Neural progenitor cell (in vitro differentiated cells): ENCODE measurements at places on chromosomes 1 and 21. TPM values are rescaled to one million over a fixed set of nuclear protein-coding genes. Genes with fewer than 3 reads are reported as not detected.

FHAD1 gene
- 2.9 and 9.1 TPM in 2 replicates for total RNA-seq

SPRR3 gene
- not detected in 2 replicates for total RNA-seq

- no peak for DNase-seq
These were observed 24.8 kb downstream of the MARK1 start for GRCh38 chr1:220552672-220553260.

- peak; percentile 83 for DNase-seq
These were observed 13.4 kb upstream of the NOS1AP start for GRCh38 chr1:162056043-162056442.

ANKRD65 gene
- total RNA-seq, result 0.15 and 1.7 TPM in 2 replicates

SLC9C2 gene
- total RNA-seq, result not detected in 2 replicates

ADPRS gene
- total RNA-seq, result 28.1 and 40.9 TPM in 2 replicates

JAM2 gene
- 1.9 and 3.5 TPM in 2 replicates for total RNA-seq

- DNase-seq, result no peak
These were observed 35.4 kb upstream of the LRRC8B start for GRCh38 chr1:89489047-89489729.

DNA sequence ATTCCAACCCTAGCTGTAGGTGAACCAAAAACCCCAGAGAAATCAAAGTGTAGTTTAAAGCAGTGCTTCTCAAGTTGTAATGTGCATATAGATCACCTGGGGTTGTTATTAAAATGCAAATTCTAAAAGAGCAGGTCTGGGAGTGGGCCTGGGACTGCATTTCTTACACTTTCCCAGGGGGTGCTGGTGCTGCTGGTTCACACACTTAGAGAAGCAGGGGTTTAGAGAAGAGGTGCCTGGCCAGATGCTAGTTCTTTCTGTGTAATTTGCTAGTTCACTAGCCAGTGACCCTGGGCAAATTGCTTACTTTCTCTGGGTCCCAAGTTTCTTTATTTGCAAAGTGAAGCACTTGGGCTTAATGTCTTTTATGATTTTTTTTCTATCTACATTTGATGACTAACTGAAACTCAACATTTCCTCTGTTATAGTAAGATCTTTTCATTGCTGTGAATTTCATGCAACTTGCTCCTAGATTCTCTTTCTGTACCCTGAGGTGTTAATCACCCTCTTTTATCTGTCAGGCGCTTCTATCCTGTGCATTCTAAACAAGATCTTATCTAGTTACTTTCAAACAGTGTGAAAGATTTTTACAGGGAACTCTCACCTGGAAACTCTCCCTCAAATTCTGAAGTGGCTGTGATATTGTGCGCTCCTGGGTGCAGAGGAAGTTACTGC lies 141.9 kb upstream of the UBE2U start:
- DNase-seq, result no peak

DNA sequence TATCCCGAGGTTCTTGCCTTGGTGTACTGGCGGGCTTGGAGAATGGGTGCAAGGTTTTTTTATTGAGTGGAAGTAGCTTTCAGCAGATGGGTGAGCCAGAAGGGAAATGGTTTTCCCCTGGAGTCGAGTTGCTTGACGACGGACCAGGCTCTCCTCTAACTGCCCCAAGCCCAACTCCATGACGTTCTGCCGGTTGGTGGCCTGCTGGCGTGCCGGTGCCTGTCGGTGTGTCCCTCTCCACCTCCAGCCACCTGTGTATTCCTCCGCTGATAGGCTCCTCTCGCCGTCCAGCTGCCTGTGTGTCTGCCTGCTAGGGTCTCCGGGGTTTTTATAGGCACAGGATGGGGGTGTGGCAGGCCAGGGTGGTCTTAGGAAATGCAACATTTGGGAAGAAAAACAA lies 34.3 kb upstream of the PTGFRN start:
- no peak for DNase-seq

DNA sequence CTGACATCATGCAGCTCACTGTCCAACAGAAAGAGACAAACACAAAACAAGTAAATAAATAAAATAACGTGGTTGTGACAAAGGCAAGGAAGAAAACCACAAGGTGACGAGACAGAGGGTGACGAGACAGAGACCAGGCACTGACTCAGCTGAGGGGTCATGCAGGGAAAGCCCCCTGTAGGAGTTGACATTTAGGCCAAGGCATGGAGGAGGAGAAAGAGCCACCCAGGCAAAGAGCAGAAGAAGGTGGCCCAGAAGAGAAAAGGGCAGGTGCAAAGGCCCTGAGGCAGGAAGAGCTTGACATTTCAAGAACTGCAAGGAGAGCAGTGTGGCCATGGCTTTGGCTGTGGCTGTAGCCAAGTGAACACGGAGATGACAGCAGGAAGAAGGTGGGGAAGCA lies 65.1 kb upstream of the ID3 start:
- no peak for DNase-seq

GRCh38 chr1:180251526-180252305 lies 21.7 kb downstream of the LHX4 start:
- DNase-seq, result no peak

DNA sequence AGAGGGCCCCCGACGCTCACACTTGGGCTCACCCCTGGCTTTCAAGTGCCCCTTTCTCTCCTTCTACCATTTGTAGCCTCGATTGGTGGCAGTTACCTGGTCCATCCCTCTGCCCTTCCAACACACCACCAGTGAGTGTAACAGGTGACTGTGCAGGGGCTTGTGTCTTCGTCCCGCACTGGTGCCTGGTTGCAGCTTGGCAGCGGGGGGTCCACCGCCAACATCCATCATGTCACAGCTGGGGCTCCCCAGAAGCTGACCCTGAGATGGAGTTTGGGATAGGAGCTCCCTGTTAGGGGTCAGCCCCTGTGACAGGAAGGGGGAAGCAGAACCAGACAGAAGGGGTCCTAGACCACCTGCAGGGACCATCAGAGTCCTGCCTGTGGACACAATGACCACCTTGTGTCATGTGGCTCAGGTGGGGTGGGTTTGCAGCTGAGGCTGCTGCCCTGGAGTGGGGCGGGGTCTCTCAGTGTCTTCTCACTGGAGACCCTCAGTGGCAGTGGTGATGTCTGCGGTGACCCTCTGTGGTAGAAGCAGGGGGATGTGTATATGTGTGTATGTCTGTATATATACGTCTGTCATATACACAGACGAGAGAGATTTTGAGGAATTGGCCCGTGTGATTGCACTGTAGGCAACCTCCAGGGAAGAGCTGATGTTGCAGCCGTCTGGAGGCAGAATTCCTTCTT lies 3.6 kb upstream of the CALML6 start:
- no peak for DNase-seq

DNA sequence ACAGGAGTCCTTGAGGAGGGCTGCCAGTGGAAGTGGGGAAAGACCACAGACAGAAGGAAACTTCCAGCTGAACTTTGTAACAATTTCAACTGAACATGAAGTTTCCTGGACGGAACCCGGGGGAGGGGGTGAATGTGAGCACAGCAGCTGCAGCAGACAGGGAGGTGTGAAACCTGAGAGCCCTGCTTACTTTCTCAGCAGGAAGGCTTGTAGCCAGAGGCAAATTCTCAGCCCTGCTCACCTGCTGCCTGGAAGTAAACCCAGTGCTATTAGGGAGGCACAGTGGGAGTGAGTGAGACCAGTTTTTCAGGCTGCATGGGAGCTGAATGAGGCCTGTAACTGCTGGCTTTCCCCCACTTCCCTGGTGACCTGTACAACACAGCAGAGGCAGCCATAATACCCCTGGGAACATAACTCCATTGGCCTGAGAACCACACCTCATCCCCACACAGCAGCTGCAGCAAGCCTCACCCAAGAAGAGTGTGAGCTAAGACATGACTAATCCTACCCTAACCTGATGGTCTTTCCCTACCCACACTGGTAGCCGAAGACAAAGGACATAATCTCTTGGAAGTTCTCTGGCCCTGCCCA lies 9.6 kb upstream of the SPRR2F start:
- DNase-seq, result peak; percentile 16

DNA sequence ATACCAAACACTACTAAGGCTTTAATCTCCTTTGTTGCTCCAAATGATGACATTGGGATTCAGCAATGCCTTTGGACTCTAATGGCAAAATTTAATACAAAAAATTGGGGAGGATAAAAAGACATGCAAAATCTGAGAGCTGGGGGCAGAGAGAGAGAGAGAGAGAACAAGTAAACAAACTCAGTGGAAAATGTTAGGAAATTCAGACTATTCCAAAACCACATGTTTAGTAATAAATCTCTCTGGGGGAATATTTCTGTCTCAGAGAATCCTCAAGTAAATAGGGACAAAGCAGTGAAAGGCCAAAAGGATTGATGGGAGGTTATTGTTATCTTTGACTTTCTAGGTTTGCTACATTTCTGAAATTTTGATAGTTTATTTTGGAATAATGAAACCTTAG lies 65.7 kb downstream of the PLA2G4A start:
- DNase-seq, result no peak

GRCh38 chr1:65119951-65120350 lies 28.1 kb upstream of the AK4 start:
- no peak for DNase-seq

HENMT1 gene
- total RNA-seq, result 2.6 and 3.7 TPM in 2 replicates

FAM72A gene
- 24.6 and 36.2 TPM in 2 replicates for total RNA-seq

GRCh38 chr1:83725735-83726360 lies 273.1 kb downstream of the TTLL7 start:
- DNase-seq, result peak; percentile 38
